ENCODE measurements at places on chromosomes 12 and 14.

DNA sequence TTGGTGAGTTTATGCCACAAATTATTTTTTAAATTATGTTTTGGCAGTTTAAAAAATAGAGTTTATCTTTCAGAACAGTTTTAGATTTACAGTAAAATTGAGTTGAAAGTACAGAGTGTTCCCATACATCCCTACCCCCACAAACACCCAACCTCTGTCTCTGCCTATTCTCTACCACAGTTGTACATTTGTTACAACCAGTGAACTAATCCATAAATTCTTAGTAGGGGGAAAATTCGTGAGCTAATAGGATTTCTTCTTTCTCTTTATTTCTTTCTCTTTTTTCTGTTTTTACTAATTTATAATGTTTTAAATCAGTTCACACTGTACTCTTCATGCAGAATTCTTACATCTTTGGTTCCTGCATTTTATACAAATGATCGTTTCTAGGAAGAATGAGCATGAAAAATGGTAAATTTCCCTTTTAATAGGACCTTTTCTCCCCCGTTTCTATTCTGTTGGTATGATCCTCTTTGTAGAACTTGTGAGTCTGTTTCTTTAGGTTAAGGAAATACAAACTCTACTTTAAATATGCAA lies 56.7 kb downstream of the MIPOL1 start:
- DNase-seq: no peak

DNA sequence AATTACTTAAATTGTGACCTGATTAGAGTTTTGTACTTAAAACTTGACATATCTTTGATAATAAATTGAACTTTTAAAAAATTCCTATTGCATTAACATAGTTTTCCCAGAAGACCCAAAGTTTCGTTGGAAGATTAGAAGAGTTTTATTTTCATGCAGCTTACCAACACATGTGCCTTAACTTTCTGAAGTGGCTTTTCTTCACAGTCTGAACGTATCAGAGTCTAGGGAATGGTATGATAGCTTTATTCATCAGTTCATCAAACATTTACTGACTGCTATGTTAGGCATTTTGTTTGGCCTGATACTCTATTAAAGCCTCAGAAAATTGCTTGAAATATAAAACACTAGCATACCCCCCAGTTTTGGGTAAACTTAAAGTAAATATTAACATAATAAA lies 65.2 kb downstream of the MARK3 start:
- DNase-seq: no peak

GRCh38 chr14:78358591-78358990 lies 188.4 kb downstream of the NRXN3 start:
- DNase-seq: no peak

GRCh38 chr12:48182631-48183030 lies 813 bp upstream of the CCDC184 start:
- peak; percentile 5 for DNase-seq

GRCh38 chr14:100256339-100256895 lies 17.5 kb downstream of the YY1 start:
- DNase-seq: no peak

DNA sequence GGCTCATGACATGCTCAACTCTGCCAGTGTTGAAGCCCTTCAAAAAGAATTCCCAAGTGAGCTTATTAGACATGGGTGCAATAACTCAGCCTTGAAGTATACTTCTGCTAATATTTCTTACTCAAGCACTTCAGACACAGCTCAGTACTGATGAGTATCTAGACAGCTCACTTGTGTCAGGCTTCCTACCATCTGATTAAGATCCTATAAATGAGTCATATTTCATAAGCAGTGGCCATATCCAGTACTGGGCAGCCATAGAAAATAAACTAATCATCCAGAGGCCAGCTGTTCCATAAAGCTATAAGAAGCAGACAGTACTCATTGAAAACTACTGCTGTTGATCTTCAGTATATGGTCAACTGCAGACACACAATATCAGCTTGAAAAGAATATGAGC lies 12.9 kb downstream of the FSCB start:
- DNase-seq: no peak

DNA sequence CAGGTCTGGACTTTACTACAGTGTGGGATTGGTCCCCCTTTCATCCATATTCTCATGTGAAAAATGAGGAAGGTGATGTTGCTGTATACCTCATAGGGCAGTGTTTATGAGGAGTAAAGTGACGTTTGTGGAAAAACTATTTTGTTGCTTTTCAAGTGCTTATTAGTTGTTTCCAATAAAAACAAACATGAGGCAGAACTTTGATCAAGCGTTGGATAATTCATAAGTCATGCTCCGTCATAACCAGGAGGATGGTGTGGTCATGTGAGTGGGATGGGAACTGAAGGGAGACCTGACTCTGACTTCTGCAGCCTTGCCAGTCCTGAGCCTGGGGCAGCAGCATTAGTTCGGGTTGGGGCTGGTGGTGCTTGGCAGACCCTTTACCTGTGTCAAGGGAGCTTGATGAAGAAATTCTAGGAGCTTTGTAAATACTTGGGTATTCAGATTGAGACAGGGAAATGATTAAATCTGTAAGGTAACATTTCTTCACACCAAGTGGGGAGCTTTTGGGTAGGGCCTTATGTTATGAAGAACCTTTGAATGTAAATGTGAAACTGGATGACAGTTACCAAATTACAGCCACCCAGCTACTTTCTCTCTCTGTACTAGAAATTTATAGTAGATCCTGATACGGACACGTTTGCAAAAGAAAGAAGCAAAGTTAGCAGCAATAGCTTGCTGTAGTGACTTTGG lies 462.4 kb upstream of the RGS6 start:
- DNase-seq: no peak

DNA sequence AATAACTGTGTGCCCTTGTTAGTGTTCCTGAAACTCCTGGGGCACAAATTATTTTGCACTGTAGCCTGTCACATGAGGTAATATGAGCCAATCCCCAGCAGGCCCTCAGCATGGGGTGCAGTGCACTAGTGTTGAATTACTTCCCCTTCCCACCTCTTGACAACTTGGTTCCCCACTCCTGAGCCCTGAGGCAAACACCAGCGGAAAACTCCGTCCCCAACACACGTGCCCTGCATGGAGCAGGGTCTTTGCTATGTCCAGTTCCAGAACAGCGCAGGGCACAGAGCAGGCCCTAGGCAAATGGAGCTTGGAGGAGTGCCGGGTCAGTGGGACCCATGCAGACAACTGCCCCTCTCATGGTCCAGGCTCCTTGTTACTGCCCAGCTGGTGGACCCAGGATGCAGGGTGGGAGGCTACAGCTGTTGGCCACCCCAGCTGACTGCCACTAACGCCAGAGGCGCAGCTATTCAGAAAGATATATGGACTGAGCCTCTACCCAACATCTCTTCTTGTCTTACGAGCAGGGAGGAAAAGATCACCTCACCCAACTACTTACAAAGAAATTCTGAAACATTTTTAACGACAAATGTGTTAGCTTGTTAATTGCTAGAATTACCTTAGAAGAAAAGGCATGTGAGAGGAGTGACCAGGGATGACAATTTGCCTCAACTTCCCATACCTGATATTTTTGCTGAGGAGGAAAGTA lies 71.6 kb downstream of the NT5DC3 start:
- no peak for DNase-seq

DNA sequence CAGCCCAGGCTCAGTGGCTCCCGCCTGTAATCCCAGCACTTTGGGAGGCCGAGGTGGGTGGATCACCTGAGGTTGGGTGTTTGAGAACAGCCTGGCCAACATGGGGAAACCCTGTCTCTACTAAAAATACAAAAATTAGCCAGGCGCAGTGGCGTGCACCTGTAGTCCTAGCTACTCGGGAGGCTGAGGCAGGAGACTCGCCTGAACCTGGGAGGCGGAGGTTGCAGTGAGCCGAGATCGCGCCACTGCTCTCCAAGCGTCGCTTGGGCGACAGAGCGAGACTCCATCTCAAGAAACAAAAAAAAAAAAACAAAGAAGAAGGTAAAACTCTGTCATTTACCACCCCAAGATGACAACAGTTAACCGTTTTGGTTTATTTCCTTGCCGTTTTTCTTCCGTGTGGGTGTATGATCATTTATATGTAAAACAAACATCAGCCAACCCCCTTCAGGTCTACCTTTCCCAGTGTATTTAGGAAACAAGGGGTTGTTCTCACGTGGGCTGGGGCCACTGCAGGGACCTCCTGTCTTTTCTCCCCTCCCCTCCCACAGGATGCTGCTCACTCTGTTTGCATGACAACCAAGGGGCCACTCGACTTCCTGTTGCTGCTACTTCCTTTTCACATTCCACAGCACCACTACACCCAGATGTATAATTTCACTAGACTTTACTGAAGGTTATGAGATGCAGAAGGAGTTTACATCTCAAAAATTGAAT lies 13.6 kb downstream of the TTC9 start:
- DNase-seq: peak; percentile 90

- DNase-seq: no peak
Observed at GRCh38 chr14:102085488-102085887, 1.4 kb downstream of the HSP90AA1 start.

DNA sequence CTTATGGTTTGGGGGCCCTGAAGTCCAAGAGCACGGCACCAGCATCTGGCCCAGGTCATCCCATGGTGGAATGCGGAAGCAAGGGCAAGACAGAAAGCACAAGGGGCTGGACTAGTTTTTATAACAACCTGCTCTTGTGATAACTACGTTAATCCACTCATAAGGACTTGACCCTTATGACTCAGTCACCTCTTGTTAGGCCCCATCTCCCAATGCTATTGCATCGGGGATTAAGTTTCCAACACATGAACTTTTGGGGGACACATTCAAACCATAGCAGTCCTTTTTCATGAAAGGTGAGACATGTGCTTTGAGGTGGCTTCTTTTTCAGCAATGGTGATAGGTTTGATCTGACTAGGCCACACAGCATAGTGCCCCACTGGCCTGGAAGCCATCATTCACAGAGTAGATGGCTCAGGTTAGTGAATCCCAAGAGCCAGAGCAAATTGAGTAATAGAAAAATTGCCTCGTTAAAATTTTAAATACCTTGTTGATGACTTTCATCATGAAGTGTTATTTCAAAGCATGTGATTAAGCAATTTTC lies 12.1 kb downstream of the FRMD6 start:
- no peak for DNase-seq

DNA sequence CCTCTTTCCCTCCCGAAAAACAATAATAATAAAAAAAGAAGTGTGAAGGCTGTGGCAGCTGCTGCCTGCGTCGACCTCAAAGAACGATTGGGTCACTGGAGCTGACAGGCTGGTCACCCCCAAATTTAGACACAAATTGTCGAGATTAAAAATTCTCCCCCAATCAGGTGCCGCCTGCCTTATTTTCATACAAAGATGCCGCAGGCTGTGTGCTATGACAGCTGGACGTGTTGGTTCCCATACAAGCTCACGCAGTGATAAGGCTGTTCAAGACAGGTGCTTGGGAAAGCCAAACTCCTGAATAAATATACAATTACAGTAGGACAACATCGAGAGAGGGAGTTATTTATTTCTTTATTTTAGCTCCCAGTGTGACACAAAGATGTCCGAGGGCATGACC lies 1041.8 kb downstream of the VRK1 start:
- DNase-seq: no peak

DNA sequence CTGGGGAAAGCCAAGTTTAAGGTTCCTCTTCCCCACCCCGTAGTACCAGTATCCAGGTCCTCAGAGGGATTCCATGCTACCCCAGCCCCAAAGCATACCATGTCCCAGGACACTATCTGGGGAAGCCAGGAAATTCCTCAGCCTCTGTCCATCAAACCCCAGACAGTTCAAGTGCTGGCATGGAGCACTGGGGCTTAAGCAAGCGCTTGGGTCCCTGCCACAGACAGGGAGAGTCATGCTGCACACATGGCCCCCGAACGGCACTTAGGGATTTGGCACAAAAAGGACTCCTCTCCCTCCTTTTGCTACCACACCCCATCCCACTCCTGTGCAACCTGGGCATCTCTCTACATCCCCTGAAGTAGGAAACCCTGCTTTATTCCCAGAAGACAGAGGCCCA lies 21.8 kb downstream of the ADCY6 start:
- no peak for DNase-seq

- no peak for DNase-seq
Observed at GRCh38 chr12:42204362-42204761, 33.7 kb downstream of the YAF2 start.

- DNase-seq: no peak
Observed at GRCh38 chr12:122024132-122024785, 2.6 kb downstream of the BCL7A start.

Data from CD4-positive, alpha-beta T cell treated with Interleukin-17A for 1 hour (primary cell).